ENCODE measurements at places on chromosomes 12 and 14. TPM values are rescaled to one million over a fixed set of nuclear protein-coding genes. Genes with fewer than 3 reads are reported as not detected.

- H3K27ac ChIP-seq = no peak overlapping the region
- H3K36me3 ChIP-seq = no peaks in the 10 kb centered on the region
- DNase-seq = no peak
- no peaks in the 10 kb centered on the region for H3K4me1 ChIP-seq
- H3K27me3 ChIP-seq = no peaks in the 10 kb centered on the region
Observed at GRCh38 chr12:100439797-100440196, 33.9 kb upstream of the NR1H4 start.

DNA sequence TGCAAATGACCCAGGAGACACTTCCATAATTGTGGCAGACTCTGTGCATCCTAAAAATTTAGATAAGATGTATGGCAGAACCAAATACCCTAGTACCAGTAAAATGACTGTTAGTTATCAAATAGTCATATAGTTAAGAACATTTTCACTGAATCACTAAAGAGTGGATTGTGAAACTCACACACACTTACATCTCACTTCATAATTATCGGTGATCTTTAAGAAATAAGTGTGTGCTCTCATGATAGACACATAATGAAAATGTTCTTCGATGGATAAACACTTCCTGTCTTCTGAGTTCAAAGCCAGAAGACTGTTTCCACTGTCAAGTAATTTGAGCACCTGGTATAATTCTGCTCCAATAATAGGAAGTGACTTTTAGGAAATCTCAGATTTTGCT is 19.1 kb upstream of the KLRB1 start:
- no peak overlapping the region for H3K4me3 ChIP-seq
- H3K27me3 ChIP-seq = no peaks in the 10 kb centered on the region
- no peak overlapping the region for H3K27ac ChIP-seq

DNA sequence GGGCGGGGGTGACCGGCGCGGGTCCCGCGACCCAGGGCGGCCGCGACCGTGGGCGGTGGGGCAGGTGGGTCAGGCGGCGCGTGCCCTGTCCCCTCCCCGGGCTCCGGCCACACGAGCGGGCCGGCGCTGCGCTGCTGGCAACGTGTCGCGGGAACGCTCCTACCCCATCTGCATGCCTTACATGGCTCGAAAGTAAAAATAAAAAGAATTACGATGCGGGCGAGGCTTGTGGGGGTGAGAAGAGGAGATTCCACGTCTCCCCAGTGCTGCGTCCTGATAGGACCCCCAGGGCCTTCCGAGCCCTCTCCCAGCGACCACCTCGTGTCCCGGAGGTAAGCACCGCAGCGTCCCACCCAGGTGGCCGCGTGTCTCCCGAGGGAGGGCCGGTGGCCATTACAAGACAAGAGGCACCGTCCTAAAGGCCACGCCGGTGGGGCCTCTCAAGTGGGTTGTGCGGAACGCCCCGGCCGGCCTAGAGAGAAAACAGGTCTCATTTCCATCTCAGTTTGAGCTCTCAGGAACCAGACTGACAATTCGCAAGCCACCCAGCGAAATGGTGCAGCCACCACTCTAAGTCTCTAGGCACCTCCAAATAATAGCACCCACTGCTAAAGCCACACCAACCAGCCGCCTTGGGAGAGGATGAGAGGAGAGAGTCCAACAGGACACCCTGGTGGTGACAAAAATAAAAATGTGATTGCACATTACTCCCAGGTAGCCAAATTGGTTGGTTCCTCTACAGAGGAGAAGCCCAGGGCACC is 612 bp upstream of the FOXN3 start:
- no peaks in the 10 kb centered on the region for H3K36me3 ChIP-seq
- H3K4me3 ChIP-seq = peak overlapping the region; percentile 72
- DNase-seq = peak; percentile 59
- peaks cover 26% of the 10 kb centered on the region for H3K4me1 ChIP-seq
- H3K27me3 ChIP-seq = no peaks in the 10 kb centered on the region

DNA sequence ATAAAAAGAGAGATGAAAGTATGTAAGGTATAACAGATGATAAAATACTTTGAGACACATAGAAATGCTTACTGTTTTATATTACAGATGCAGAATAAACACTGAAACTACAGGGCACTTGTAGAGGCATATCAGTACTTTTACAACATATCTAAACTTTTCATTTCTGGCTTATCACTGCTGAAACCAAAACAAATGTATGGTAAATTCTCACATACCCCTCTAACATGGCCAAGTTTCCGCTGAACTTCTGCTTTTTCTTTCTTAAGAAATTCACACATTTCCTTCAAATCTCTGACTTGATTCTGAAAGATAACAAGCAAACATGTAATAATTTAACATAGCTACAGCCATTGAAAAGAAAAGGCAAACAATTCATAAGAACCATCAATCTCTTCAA is 33.3 kb upstream of the C12orf50 start:
- peaks cover 31% of the 10 kb centered on the region for H3K36me3 ChIP-seq
- H3K27ac ChIP-seq = no peak overlapping the region
- no peak overlapping the region for H3K4me3 ChIP-seq

DNA sequence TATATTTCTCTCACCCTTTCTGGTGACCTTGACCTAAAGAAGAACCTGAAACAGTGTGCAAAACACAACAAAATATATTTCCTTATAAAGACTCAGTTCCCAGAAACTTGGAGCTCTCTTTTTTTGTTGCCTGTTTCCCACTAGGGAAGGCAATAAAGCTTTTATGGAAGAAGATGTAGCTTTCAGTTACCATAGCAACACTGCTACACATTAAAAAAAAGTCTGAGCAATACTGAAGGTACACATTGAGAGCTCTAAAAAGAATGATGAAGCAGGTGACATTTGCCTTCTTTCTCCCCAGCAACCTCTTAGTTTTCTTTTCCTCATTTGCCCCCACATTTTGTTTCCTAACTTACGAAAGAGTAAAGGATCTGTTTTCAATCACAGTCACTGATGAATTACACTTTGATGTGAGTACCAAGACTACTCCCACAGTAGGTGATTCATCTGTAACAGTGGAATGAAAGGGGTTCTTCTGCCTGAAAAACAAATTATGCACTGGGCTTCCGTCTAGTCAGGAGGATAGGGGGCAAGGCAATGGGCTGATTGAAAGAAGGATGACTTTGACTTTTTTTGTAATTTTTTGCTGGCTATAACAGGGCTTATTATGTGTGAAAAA is 1.1 kb upstream of the CATSPERB start:
- no peaks in the 10 kb centered on the region for H3K27me3 ChIP-seq
- no peaks in the 10 kb centered on the region for H3K36me3 ChIP-seq
- H3K4me3 ChIP-seq = no peak overlapping the region
- no peak for DNase-seq
- no peak overlapping the region for H3K27ac ChIP-seq

DNA sequence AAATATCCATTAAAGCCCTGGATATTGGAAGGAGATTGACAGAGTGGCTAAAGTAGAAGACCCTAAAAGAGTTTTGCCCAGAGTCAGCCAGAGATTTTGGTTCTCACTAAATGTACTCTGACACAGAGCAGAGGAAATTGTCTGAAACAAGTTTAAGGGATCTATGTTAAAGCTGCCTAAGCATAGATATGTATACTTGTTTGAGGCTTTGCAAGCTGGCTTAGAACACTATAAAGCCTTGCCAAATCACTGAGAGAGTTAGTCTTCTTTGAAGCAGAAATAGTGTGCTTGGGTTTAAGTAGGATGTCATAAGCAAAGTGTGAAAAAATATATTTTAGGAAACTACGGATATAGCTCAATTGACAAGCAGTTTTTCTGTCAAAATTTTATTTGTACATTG is 653.5 kb downstream of the FSCB start:
- no peaks in the 10 kb centered on the region for H3K4me1 ChIP-seq
- H3K27ac ChIP-seq = no peak overlapping the region
- no peak for DNase-seq
- H3K4me3 ChIP-seq = no peak overlapping the region
- H3K36me3 ChIP-seq = no peaks in the 10 kb centered on the region
- no peaks in the 10 kb centered on the region for H3K27me3 ChIP-seq

GRCh38 chr12:125092108-125092871 is 27.1 kb downstream of the AACS start:
- H3K4me1 ChIP-seq = no peaks in the 10 kb centered on the region
- H3K36me3 ChIP-seq = peaks cover 18% of the 10 kb centered on the region
- no peak overlapping the region for H3K4me3 ChIP-seq
- no peak overlapping the region for H3K27ac ChIP-seq
- DNase-seq = no peak
- peaks cover 2% of the 10 kb centered on the region for H3K27me3 ChIP-seq

GRCh38 chr14:36014236-36014635 is 162.3 kb downstream of the PTCSC3 start:
- H3K27me3 ChIP-seq = no peaks in the 10 kb centered on the region
- H3K36me3 ChIP-seq = no peaks in the 10 kb centered on the region
- no peak for DNase-seq
- no peak overlapping the region for H3K4me3 ChIP-seq
- no peaks in the 10 kb centered on the region for H3K4me1 ChIP-seq
- H3K27ac ChIP-seq = no peak overlapping the region

DNA sequence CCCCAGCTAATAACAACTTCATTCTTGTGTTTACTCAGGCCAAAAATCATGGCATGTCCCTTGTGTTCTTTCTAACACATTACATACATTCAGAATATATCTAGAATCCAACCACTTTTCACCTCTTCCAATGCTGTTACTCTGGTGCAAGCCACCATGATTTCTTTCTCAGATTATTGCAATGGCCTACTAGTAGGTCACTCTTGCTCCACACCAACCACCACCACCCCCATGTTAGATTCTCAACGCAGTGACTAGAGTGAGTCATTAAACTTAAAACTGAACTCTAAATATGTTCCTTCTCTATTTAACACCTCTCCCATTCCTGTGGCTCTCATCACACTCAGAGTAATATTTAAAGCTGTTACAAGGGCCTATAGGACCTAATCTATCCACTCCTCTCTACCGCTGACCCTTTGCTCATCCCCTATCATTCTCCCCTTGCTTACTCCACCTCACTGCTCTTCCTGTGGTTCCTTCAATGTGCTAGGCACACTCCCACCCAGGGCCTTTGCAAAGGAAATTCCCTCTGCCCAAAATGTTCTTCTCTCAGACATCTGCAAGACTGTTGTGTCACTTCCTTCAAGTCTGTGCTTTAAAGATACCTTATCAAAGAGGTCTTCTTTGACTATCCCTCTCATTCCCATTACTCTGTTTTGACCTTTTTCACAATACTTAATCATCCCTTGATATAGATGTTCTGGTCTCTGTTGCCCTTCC is 6.6 kb downstream of the RTN1 start:
- no peaks in the 10 kb centered on the region for H3K36me3 ChIP-seq
- peaks cover 15% of the 10 kb centered on the region for H3K27me3 ChIP-seq
- H3K27ac ChIP-seq = no peak overlapping the region

- no peak for DNase-seq
- no peaks in the 10 kb centered on the region for H3K36me3 ChIP-seq
- no peak overlapping the region for H3K27ac ChIP-seq
- peaks cover 99% of the 10 kb centered on the region for H3K27me3 ChIP-seq
- H3K4me3 ChIP-seq = no peak overlapping the region
- peaks cover 37% of the 10 kb centered on the region for H3K4me1 ChIP-seq
Observed at GRCh38 chr14:60642270-60643140, 6.8 kb downstream of the SIX1 start.

DNA sequence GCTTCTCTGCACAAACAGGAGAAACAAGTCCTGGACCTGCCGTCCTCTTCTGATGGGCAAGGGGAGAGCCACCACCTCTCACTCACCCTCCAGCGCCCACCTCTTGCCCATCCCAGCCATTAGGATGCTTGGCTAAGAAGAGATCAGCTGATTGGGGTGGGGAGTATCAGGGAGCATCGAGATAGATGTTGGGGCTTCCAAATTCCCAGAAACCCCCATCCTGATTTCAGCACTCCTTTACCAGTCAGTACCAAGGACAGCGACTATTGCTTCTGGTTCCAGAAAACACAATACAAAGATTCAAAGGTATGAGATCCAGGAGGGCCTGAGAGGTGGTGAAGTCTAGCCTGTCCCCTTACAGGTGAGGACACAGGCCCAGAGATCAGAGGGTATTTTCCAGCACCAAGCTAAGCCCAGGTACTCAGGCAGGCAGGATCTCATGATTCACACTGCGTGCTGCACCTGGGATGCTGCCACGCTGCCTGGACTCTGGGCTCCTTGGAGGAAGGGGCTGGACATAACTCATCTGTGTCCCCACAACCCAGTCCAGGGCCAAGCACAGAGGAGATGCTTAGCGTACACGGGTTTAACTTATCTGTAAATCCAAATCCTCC is 76.6 kb downstream of the TUNAR start:
- H3K4me3 ChIP-seq = no peak overlapping the region
- no peak overlapping the region for H3K27ac ChIP-seq
- H3K4me1 ChIP-seq = no peaks in the 10 kb centered on the region
- no peak for DNase-seq

DNA sequence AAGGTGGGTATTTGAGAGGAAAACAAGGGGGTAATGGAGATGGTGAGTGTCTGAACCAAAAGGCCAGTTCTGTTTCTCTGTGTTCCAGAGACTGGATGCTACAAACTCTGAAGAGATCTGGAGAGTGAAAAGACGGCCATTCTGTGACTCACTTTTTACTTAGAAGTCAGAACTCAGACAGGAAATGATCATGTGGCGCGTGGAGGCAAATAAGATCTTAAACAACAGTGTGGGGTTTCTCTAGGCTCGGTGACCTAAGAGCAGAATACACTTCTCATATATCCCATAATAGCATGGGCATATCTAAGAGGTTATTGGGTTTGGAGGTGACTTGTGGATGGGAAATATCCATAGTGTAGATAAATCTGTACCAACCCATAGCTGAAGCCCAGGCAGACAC is 463.5 kb downstream of the TMEM132D start:
- H3K4me3 ChIP-seq = no peak overlapping the region
- no peaks in the 10 kb centered on the region for H3K27me3 ChIP-seq
- H3K36me3 ChIP-seq = no peaks in the 10 kb centered on the region
- H3K4me1 ChIP-seq = no peaks in the 10 kb centered on the region
- no peak for DNase-seq
- H3K27ac ChIP-seq = no peak overlapping the region

GRCh38 chr14:75489480-75489837 is 32.8 kb upstream of the BATF start:
- no peaks in the 10 kb centered on the region for H3K36me3 ChIP-seq
- no peak overlapping the region for H3K4me3 ChIP-seq
- H3K27me3 ChIP-seq = no peaks in the 10 kb centered on the region
- H3K27ac ChIP-seq = no peak overlapping the region

DNA sequence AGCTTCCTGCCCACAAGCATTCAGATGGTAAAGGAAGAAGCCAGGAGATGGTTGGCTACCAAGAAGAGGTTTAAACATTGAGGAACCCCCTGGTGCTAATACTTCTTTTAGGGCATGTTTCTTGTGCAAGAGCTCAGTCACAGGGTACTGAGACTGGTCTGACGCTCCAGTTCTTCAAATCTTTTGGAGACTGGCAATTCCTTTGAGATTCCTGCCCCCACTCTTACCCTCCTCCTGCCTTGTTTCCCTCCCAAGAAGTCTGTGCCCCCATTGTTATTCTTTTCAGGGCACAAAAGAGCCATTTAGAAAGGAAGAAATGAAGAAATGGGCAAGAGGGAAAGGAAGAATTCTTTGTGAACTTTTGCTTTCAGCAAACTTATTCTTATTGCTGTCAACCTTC is 11.8 kb downstream of the A2ML1 start:
- H3K27me3 ChIP-seq = no peaks in the 10 kb centered on the region
- H3K36me3 ChIP-seq = no peaks in the 10 kb centered on the region
- DNase-seq = no peak
- no peak overlapping the region for H3K27ac ChIP-seq
- H3K4me3 ChIP-seq = no peak overlapping the region
- H3K4me1 ChIP-seq = no peaks in the 10 kb centered on the region

- no peaks in the 10 kb centered on the region for H3K27me3 ChIP-seq
- H3K27ac ChIP-seq = no peak overlapping the region
- no peak overlapping the region for H3K4me3 ChIP-seq
- H3K4me1 ChIP-seq = no peaks in the 10 kb centered on the region
- H3K36me3 ChIP-seq = no peaks in the 10 kb centered on the region
- DNase-seq = no peak
Observed at GRCh38 chr12:70007687-70008086, 182.7 kb downstream of the MYRFL start.

Gene FAM181A
- not detected for total RNA-seq

Gene SLC5A8
- not detected for total RNA-seq

Gene MRPL42
- total RNA-seq = 39.0 TPM

Gene HOMEZ
- total RNA-seq = 2.8 TPM

Gene BMP4
- not detected for total RNA-seq

Measured in CD4-positive, alpha-beta T cell (primary cell).